ENCODE measurements at places on chromosomes 2 and 18.
A peak's percentile ranks its signal among the peaks of the same experiment; 100 is the strongest.

DNA sequence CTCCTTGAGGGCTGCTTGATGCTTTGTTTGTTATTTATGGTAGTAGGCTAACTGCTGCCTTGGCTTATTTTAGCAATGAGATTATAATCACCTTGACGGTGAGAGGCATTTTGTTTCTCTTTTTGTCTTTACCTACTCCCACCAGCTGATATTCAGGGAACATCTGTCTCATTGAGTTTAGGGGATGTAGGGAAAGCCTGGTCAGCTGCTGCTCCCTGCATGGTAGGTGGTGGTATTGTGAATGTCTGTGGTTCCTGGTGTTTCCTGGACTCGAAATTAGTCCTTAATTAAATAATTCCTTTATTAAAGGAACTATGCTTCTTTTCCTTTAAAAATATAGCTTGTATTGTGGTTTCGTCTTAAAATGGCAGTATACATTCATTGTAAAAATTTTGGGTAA is 77.8 kb downstream of the ADAM23 start:
- no peak for DNase-seq

DNA sequence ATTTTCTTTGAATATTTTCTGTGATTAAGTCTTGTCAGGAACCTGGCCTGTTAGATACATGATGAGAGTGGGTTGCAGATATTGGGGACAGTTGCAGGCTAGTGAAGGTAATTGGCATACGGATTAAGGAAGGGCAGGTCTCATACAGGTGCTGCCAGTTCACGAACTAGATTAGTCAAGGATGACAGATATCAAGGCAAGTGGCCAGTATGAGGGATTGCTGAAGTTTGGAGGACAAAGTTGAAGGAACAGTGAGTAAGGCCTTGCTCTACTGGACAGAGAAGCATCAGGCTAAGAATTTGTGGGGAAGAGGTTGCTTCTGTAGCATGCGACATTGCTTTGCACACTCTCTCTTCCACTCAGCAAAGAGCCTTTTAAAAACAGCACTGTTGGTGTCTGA is 12.8 kb upstream of the NCOA1 start:
- no peak for DNase-seq

DNA sequence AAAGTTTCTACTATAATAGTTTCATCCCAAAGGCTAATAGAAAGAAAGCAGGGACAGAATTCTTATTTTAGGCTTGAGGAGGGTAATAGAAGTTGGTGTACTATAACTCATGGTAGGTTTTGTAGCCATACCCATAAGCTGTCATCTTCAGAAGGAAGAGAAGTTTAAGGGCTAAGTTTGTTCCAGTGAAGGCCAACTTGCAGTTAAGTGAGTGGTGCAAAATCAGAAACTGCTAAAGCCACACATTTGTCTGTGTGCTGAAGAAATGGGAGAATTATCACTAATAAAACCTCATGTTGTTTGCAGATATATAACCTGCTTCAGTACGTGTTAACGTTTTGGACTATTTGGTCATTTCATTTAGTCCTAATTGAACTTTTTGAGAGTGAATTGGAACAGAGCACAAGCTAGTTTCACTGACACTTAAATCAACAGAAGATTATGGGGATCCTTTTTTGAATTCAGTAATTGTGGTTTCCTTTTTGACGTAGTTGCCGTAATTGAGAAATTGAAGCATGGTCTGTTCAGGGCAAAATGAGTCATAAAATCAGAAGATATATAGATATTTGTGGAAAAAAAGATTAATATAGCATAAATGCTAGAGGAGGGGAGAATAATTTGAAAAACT is 69.1 kb downstream of the PHLPP1 start:
- no peak for DNase-seq

DNA sequence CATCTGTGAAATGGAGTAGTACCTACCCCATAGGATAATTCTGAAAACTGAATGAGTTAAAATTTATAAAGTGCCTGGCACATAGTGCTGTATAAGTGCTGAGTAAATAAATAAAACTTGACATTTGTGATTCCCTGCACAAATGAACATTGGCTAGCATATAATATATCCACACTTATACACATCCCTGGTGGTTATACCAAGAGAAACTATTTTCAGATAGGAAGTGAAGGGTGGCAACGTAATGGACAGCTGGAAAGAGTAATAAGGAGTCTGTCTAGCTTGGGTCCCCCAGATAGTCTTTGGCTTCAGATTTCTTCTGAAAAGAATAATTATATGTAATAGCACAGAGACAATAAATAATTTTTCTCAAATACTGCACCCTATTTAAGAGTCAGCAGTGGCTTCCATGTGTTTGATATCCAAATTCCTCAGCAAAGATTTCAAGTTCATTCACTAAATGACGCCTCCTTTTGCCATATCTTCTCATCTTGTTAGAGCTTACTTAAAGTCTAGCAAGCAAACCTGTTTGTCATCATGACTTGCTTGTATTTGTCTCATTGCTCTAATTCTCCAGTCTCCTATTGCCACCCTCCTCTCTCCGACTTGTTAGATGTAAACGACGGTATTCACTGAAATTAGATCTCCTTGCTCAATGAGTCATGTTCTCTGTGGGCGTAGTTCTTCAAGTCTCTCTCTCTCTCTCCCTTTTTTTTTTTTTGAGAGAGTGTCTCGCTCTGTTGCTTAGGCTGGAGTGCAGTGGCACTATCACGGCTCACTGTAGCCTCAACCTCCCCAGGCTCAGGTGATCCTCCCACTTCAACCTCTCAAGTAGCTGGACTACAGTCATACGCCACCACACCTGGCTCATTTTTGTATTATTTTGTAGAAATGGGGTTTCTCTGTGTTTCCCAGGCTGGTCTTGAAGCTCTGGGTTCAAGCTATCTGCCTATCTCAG is 8.7 kb upstream of the ADGRF3 start:
- no peak for DNase-seq

DNA sequence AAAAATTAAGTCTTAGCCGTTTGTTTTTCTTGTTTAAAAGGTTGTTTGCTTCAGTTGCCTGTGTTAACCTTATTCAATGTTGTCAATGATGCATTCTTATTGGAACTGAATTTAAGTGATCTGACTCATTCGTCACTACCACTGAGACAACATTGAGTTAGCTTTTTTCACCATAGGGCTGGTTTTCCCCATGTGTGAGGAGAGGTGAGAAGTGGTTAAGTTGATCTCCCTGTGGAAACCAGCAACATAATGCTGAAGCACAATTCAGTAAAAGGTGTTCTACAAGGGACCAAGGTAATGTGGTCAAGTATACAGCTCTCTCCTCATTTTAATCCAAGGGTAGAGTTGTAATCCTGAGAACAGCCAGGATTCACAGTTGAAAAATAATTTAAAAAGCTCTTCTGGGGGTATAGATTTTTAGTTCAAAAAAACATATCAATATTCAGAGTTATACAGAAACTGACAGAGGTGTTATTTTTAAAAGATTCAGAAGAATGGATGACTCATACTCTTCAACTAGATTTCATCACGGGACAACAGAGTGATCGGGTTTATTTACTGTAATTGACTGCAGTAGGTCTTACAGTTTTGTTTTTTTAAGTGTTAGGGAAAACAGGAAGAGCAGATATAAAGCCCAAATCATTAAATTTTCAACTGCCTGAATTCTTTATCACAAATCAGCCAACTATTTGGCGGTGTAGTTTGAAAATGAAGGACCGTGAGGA is 12.6 kb downstream of the NOP58 start:
- no peak for DNase-seq

GRCh38 chr2:229586012-229586411 is 128.3 kb downstream of the DNER start:
- DNase-seq, result no peak

DNA sequence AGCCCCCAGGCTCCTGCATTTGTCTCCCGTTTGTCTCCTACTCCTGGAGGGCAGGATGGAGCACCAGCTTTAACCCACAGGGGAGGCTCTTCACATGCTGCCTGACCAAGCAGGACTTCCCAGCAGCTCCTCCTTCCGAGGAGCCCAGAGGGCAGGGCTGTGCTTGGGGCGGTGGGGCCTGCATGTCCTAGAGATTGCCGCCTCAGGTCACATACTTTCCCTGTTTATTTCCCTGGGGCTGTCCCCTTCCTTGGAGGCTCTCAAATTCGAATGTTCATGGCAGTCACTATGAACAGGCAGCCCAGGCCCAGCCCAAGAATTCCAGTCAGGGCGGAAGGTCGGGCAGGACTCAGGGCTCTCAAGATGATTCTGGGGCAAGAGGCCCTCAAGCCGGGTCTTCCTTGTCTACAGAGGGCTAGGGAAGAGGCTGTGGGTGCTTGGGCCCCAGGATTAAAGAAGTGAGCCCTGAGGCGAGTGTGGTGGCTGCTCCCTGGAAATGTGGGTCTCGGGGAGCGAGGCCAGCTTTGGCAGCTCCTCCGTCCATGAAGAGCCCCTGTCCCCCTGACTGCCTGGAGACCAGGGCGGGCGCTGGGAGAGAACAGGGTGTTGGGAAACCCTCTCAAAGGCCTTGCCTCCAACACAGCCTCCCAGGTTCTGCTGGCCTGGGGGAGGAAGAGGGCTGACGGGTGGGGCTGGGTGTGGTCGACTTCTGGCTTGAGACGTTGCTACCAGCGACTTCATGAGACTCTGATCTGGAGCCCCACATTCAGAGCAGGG is 48.9 kb upstream of the HPCAL1 start:
- peak; percentile 55 for DNase-seq

DNA sequence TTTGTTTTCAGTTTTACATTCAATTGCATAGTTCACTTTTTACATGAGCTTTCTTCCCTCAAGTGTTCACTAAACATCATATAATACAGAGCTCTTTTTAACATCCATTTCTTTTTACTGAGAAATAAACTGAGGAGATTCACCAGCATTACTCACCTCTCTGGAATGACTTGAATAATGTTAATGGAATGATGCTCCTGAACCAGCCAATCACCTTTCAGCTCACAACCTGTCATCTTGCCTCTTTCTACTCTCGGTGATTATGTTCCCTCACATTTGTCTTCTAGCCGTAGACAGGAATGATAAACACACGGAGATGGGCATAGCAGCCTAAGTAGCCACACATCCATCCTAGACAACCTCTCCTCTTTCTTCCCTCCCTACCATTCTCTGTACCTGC is 301.7 kb downstream of the PAX3 start:
- no peak for DNase-seq

DNA sequence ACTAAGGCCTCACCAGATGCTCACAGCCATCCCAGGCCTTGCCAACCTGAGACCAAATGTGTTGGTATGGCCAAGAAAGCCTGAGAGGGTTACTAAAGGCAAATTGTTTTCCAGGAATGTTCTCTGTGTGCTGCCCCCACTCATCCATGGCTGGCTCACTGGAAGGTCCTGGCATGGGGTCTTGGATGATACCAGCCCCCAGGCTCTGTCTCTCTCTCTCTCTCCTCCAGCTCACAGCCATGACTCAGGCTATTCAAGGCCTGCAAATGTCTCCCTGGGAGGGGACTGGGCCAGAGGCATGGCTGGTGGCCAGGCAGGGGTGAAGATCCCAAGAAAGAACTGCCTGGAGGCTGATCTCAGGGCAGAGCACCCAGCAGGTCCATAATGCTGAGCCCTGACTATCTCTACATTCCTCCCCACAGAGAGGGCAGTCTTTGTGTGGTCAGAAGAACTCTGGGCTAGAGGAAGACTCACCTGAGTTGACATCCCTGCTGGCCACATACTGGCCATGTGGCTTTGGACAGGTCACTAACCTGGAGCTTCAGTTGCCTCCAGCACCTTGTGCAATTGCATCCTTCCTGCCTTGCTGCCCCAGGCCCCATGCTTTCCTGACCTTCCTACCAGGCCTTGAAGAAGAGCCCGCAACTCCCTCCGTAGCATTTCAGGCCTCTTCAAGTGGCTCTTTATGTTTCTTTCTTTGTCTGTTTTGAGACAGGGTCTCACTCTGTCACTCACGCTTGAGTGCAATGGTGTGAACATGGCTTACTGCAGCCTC is 150.4 kb downstream of the ZFP36L2 start:
- no peak for DNase-seq

- no peak for DNase-seq
Measured at GRCh38 chr2:181106229-181106628, 125.8 kb downstream of the UBE2E3 start.

DNA sequence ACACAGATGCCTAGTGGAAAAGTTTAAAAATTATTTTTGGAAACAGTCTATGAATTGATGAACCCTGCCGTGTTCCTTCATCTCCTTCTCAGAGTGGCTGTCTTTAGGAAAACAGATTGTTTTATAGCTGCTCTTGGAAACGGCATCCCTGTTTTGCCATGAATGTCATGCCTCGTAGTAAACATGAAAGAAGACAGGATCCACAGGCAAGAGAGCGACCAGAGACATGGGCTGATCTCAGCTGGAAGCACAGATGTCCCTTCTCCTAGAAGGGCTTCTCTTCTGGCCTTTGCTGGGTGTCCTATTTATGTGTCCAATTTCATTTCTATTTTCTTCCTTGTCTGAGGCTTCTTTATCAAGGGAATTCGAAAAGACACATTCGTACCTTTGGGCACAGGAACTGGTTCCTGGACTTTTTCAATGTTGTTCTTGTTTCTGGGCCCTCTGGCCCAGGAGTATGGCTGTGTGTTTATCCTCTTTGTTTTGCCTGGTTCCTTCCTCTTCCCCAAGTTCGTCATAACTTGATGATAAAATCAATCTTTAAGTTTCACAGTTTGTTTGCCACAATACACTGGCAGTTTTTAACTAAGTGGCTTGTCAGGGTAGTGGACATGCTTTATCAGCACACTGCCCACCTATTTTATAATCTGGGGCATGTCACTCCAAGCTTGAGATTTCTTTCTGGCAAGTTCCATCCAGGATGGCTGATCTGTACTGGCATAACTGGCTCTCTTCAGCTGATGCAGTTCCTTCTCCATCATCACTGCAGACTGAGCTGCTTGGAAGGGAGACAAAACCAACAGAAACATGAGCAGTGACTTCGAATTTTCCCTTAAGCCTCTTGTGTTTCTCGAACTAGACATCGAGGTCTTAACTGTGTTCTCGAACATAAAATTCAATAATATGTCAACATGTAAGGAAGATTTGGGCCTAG is 63.2 kb upstream of the MGAT4A start:
- no peak for DNase-seq

- DNase-seq, result peak; percentile 96
Measured at GRCh38 chr2:219452361-219453317, 18.0 kb downstream of the SPEG start.

- DNase-seq, result no peak
Measured at GRCh38 chr2:152415231-152415642, 80.3 kb downstream of the FMNL2 start.

DNA sequence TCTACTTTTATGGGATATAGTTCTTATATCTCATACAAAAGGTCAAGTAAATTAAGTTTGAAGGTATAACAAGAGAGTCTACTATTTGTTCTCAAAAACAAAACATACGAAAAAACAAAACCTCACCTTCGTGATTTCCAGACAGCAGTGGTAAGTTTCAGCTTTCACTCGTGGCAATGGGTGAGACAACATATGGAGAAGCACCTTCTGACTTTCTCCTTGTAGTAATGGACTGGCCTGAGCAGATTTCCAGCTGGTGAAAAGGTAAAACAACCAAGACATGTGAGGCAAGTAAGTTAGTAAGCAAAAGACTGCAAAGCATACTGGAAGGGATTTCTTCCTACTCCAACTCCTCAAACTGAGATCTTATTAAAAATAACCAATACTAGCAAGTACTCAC is 39.6 kb downstream of the RTTN start:
- DNase-seq, result no peak

GRCh38 chr2:41782306-41783158 is 265.3 kb upstream of the PKDCC start:
- DNase-seq, result no peak

- DNase-seq, result no peak
Measured at GRCh38 chr2:165868211-165868610, 74.2 kb upstream of the GALNT3 start.

- DNase-seq, result no peak
Measured at GRCh38 chr18:63272638-63273037, 46.9 kb downstream of the BCL2 start.

- DNase-seq, result no peak
Measured at GRCh38 chr2:197538412-197538811, 22.5 kb downstream of the MOB4 start.

Measured in RWPE2 (cell line).